ENCODE measurements at places on chromosomes 12 and 14.

DNA sequence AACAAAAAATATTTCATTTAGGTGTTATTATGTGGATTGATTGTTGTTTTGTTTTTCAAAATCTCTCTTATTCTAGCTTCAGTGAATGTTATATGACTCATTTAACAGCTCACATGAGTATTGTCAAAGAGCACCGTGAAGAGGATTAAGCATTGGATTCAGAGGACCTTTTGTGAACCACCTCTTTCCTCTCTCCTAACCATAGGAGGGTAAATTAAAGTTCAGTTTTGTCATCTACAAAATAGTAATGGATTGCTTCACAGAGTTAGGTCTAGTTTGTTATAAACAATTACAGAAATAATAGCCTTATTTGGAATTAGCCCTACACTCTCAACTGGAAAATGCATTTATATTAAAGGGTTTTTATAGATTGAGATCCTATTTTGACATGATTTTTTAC lies 962 bp upstream of the KERA start:
- no peak for DNase-seq

- DNase-seq, result no peak
Observed at GRCh38 chr14:20624495-20625070, 16.9 kb downstream of the OR6S1 start.

- DNase-seq, result no peak
Observed at GRCh38 chr12:64621257-64621942, 11.1 kb downstream of the RASSF3 start.

- no peak for DNase-seq
Observed at GRCh38 chr12:108855284-108856169, 1.9 kb downstream of the SSH1 start.

DNA sequence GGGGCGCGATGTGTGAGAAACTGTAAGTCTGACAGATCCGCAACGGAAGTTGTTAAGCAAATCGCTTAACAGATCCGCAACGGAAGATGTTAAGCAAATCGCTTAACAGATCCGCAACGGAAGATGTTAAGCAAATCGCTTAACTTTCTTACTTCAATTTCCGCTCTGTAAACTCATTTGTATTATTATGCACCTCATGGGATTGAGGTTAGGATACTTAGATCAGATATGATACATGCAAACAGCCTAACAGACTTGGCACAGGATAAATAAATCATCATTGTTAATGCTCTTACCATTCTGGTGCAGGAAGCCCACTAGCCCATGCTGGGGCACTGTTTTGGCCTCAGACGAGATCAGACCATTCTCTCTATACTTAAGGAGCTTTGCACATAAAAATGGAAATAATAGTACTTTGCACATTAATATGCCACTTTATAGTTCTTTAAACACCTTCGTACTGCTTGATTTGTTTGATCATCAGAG lies 399 bp downstream of the NCAPD2 start:
- no peak for DNase-seq

- DNase-seq, result no peak
Observed at GRCh38 chr12:111384596-111384995, 15.7 kb upstream of the PHETA1 start.

All from stimulated activated CD4-positive, alpha-beta T cell treated with anti-CD3 and anti-CD28 coated beads, Interleukin-2, amount 100 ng/mL, for 4 hours (primary cell).